ENCODE measurements at places on chromosomes 5 and 9.

GRCh38 chr5:150506571-150507473 is 1.1 kb upstream of the NDST1 start:
- peak; percentile 72 for DNase-seq

DNA sequence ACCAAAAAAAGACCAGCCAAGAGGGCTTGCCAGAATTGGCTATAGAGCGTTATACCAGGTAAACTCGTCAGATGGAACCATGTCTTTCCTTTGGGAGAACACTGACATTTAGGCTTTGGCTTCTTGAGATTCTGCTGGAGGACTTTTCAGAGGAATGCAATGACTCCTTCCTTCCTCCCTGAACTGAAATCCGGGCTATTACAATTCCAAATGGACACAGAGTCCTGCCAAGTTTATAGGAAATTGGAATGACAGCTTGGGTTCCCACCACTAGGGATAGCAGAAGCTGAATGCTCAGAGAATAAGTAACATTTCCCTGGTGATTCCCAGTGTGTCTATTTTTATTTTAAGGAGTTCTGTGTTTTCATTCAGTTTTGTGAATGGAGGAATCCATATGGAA is 143.0 kb downstream of the FGF1 start:
- peak; percentile 60 for DNase-seq

- DNase-seq: no peak
Measured at GRCh38 chr9:105439428-105439827, 8.4 kb upstream of the FSD1L start.

DNA sequence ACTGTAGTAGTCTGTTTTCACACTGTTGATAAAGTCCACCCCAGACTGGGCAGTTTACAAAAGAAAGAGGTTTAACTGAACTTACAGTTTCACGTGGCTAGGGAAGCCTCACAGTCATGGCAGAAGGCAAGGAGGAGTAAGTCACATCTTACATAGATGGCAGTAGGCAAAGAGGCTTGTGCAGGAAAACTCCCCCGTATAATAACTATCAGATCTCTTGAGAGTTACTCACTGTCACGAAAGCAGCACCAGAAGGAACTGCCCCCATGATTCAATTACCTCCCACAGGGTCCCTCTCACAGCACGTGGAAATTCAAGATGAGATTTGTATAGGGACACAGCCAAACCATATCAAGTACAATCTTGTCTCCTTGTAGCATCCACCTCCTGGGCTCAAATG is 21.1 kb downstream of the PARP8 start:
- DNase-seq: no peak

DNA sequence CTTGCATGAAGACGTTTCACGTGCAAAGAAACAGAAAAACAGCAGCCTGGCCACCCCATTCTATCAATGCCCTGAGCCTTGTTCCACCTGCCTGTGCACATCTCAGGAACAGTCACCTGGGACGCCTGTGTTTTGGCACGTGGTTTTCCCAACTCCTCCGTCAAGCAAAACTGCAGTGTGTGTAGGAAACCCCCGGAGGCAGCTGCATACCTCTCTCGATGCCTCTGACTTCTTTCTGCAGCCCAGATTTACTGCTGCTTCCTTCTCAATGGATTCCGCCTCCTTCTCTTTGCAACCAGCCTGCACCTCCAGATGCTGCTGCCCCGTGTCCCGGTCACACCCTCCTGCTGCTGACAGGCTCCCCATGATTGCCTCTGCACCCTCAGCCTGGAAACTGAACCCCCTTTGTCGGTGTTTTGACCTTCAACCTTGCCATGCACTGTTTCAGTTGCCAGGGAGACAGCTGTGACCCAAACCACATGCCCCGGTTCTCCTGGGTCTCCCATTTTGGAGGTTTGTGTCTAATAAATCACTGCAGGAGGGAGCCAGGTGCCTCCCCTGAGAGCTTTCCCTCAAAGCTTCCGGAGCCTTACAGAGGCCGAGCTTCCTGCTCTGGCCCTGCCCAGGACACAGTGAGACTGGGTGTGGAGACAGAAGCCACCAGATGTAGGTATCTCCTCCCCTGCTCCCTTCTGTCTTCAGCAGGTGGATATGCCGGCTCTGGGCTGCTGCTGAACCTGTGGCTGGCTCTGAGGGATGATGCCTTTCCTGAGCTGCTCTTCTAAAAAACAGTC is 395.5 kb upstream of the IRX1 start:
- no peak for DNase-seq

DNA sequence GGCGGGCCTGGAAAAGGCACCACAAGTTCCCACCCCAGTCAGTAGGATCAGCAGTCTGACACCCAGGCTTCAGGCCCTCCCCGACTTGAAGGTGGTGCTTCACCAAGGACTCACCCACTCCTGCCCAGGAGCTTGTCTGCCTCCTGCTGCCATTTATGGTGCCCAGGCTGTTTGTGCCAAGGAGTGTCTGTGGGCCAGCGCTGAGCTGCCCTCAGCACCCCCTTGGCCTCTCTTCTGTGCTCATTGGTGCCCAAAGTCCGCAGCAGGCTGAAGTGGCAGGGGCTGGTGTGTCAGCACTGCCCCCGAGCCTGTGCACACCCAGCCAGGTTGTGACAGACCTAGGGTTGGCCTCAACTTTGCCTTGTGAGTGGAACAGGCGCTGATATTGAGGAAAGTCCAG is 23.5 kb downstream of the JMY start:
- DNase-seq: no peak

DNA sequence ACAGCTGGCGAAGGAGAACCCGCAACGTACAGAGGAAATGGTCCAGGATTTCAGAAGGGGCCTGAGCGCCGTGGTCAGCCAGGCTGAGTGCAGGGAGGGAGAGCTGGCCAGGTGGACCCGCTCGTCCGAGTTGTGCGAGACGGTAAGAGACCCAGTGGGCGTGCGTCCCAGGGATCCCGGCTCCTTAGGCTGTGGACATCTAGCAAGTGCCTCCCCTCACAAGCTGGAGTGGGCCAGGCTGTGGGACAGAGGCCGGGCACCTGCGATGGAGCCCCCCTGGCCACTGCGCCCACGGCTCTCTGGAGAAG is 29.5 kb upstream of the LRRC14B start:
- no peak for DNase-seq

GRCh38 chr5:162256711-162257110 is 189.1 kb downstream of the GABRG2 start:
- no peak for DNase-seq

- DNase-seq: no peak
Measured at GRCh38 chr5:41503310-41503709, 7.1 kb downstream of the PLCXD3 start.

DNA sequence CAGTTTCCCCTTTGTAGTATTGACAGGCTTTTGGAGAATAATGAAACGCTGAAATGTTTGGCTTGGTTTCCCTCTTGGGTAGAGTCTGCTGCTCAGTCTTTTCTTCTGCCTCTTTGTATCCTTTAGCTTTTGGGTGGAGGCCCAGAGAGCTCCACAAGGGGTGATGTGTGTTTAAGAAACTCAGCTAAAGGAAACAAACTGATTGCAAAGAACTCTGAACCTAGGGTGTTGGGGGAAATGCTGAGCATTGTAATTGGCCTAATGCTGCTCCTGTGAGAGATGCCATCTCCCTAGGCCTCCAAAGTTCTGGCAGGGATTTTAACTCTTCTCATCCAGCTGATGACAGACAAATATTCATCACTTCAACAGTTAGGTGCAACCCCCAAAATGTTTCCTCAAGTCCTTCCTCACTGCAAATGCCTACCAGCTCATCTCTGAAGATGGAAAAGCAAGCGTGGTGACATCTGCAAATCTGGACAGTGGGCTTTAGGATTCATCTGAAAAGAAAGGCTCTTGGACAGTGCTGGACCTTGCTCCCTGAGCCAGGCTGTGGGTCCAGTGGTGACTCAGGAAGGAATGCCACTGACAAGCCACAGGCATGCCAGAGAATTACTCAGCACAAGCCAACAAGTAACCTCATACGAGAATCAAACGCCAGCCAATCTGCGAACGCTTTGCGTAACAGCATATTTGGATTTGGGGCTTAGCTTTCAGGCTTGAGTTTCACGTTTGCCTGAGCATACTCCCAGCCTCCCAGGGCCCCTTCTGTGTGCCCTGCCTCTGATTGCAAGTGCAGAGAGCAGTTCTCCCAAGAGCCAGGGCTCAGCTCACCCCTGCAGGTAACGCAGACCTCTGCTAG is 30.5 kb upstream of the ZSWIM6 start:
- DNase-seq: peak; percentile 98

- peak; percentile 73 for DNase-seq
Measured at GRCh38 chr5:56269216-56269927, 36.2 kb upstream of the ANKRD55 start.

DNA sequence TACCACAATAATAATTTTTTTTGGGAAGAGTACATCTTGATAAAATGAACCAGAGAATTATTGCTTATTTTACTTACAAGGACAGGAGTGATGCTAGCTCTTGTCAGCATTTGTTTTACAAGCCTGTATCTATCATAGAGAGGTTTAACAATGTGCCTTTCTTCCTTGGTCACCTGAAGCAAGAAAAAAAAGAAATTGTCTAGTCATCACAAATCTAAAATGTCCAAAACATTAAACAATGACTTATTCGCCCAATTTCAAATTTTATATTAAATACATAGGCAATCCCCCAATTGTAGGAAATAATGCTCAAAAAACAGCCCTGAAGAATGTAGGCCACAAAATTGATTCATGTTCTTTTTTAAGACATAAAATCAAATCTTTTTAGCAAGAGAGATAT is 56.6 kb downstream of the PKD2L2 start:
- no peak for DNase-seq

GRCh38 chr5:42842921-42843641 is 31.4 kb upstream of the SELENOP start:
- DNase-seq: no peak

DNA sequence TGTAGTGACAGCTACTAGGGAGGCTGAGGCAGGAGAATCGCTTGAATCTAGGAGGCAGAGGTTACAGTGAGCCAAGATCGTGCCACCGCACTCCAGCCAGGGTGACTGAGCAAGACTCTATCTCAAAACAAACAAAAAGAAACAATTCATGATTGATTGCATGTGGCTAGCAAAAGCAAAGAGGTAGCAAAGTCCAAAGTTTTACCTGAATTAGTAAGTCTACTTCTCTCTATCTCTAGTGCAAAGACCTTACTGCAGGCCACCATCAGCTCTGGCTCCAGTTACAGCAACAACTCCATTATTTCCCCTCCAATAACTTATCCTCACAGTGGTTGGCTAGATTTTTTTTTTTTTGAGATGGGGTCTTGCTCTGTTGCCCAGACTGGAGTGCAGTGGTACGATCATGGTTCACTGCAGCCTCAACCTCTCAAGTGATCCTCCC is 6.2 kb upstream of the SAR1B start:
- DNase-seq: no peak
